ENCODE measurements at places on chromosomes 6 and 20.

DNA sequence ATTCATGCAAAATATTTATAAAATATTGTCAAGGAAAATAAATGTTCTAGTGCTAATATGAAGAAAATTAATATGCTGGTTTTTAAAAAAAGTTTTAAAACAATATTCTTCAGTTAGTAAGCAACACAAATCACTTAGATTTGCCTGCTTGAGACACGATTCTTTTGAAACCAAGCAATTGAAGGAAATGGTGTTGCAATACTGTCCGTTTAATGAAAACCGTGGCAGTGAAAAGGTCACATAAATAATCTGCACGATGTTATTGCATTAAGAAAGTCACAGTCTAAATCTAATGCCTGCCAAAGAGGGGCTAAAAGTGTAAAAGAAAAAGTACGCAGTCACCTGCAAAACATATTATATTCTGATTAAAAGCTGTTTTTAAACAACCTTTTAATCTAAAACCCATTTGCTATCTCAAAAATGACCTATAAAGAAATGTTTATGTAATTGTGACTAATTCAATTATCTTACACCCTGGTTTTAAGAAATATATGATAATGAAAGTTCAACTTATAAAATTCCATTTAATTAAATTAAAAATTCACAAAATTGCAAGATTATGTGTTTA is 143.0 kb downstream of the GMDS start:
- peak; percentile 34 for DNase-seq

DNA sequence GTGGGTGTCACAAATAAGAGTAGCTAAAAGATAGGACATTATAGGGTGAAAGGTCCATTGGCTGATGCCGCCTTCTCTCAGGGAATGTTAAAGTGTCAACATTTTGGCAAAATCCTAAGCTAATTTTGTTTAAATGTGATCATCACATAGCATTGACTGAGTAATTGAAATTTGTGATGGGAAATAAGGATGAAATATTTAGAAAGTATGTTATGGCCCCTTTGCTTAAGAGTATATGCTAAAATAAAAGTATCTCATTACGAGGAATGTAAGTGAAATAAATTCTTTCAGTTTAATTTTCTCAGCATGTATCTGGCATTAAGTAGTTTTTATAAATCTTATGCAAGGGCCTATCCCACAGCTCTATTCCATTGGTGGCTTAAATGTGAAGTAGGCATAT is 229.2 kb downstream of the PRL start:
- DNase-seq, result no peak

DNA sequence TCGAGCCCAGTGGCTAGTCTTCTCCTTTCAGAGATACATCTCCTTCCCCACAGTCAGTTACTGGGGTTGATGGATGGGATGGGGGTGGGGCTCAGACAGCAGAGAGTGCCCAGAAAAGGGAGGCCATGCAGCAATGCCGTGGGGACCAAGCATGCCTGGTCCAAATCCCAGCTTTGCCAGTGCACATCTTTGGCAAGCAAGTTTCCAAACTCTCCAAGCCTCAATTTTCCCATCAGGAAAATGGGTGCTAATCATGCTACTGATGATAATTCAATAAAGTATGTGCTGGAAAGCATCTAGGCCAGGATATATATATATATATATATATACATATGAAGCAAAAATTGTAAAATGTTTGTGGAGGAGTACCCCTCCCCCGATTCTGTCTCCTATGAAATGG is 78.9 kb downstream of the CD40 start:
- no peak for DNase-seq

- DNase-seq, result no peak
Observed at GRCh38 chr6:93317592-93317991, 101.8 kb downstream of the EPHA7 start.

GRCh38 chr20:56779452-56780143 is 150.5 kb downstream of the TFAP2C start:
- DNase-seq, result no peak

DNA sequence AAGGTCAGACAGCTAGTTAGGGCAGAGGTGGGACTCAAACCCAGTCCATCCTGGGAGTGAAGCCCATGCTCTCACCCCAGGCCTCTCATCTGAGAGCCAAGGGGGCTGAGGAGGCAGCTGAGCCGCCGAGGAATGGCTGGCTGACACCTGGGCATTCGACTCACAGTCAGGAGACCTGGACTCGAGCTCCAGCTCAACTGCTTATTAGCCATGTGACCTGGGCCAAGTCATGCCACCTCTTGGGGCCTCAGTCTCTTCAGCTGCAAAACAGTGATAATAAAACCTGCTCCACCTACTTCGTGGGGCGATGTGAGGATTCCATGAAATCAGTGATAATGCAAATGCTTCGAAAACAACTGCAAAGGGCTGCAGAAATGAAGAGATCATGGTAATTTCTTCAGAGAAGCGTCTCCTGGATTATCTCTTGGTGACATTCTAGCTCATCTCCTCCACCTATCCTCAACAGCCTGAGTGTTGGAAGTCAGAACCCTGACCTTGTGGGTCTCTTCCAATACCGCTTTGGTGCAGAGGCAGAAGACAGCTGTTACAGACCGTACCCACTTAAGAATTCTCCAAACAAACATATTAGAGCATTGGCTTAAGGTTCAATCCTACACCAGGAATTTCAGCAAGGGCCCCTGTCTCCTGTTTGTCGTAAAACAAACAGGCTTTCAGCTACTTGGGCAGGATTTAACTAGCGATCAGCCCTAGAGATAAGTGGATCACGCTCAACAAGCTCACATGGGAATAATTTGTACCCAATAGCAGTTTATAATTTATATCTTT is 60.0 kb upstream of the PIM1 start:
- DNase-seq, result no peak

GRCh38 chr6:41153451-41153850 is 696 bp downstream of the TREML1 start:
- no peak for DNase-seq

GRCh38 chr6:20812776-20813175 is 278.5 kb downstream of the CDKAL1 start:
- no peak for DNase-seq

GRCh38 chr6:52352239-52353018 is 9.5 kb upstream of the PAQR8 start:
- peak; percentile 72 for DNase-seq

GRCh38 chr6:11853678-11854407 is 75.2 kb upstream of the ADTRP start:
- DNase-seq, result peak; percentile 76

DNA sequence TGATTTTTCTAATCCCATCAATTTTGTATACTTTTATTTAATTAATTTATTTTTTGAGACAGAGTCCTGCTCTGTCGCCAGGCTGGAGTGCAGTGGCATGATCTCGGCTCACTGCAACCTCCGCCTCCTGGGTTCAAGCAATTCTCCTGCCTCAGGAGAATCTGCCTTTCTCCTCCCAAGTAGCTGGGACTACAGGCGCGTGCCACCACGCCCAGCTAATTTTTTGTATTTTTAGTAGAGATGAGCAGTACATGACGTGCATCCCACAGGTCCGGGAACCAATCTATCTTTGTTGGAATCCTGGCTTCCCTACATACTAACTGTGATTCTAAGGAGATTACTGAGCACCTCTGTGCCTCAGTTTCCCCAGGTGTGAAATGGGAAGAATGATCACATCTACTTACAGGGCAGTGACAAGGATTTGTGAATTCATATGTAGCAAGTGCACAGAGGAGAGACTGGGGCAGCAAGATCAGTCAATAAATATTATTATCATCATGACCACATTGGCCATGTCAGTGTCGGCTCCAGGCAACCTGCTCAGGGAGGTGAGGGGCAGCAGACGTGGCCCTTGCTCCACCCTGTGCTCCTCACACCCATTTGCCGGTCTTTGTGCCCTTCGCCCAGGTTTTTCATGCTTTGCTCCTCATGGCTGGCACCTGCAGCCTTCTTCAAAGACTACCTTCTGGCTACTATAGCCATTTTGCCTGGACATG is 22.1 kb downstream of the CYP24A1 start:
- no peak for DNase-seq

GRCh38 chr20:47317127-47317895 is 39.2 kb downstream of the ZMYND8 start:
- DNase-seq, result peak; percentile 87

DNA sequence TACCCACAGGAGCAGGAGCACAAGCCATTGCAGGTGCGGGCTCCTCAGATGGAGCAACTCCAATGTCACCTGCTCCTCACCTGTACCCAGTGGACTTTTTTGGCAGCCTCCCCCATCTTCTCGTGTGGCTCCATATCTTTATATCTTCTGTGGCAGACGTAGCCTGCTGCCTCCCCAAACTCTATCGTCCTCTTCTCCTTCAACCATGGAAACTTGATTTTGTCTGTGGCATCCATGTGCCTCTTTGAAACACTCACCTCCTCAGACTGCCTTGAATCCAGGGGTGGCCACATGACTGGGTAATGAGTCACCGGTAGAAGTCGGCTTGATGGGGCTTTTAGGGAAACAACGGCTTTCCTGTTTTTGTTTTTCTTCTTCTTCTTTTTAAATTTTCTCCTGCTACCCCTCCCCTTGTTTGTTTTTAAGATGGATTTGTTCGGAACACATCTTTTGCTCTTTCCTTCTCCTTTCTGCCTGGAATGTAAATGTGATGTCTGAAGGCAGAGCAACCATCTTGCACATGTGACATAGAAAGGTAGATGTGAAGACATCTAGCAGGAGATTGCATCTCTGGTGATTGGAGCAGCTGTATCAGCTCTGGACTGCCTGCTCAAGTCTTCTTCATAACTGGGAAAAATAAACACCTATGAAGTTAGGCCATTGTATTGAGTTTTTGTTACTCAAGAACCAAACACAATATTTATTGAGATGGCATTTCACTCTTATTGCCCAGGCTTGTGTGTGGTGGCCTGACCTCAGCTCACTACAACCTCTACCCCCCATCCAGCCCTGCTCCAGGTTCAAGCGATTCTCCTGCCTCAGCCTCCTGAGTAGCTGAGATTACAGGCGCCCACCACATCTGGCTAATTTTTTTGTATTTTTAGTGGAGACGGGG is 69.9 kb upstream of the DDR1 start:
- DNase-seq, result peak; percentile 75

- DNase-seq, result peak; percentile 22
Observed at GRCh38 chr20:10769700-10770099, 95.9 kb upstream of the JAG1 start.

DNA sequence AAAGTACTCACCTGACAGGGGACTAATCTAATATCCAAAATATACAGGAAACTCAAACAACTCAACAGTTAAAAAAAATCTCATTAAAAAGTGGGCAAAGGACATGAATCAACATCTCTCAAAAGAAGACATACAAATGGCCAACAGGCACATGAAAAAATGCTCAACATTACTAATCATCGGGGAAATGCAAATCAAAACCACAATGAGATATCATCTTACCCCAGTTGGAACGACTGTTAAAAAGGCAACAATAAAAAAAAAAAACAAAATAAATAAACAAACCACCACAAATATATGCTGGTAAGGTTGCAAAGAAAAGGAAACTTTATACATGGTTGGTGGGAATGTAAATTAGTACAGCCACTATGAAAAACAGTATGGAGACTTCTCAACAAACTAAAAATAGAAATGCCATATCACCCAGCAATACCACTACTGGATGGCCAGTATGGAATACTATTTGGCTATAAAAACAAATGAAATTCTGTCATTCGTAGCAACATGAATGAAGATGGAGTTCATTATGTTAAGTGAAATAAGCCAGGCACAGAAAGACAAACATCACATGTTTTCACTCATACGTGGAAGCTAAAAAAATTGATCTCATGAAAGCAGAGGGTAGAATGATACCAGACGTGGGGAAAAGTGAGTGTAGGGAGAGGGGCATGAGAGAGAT is 6.6 kb downstream of the SIRPB2 start:
- DNase-seq, result no peak

DNA sequence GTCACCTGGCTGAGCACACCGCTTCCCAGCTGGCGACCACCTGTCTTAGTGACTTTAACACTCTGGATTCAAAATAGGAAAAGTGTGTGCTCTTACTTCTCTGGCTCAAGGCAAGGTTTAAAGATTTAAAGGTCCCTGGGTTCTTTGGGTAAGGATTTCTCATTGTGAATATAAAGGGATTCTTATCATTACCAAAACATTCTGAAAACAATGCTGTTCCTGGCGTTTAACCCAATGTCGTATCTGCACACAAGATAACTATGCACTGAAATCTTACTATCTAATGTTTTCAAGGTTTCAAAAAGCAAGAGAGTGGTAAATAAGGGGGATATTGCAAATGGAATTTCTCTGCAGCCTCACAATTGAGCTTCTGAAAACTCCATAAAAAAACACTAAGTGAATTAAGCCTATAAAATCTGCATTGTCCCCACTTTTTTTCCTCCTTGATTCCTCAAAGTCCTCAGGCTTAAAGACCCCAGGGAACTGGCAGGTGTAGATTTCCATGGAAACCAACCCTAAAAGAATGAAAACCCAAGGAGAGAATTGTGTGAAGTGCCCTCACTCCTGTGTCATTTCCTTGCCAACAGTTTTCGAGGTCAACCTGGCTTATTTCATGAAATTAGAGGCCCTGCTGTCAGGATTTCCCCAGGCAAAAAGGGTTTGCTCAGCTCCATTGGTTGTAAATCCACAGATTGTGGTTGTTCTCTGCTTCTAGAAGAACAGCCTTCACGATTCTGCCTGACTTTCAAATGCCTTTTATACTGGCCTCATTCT is 44.0 kb downstream of the BMP2 start:
- DNase-seq, result no peak

- DNase-seq, result peak; percentile 34
Observed at GRCh38 chr6:142207265-142207877, 60.3 kb downstream of the VTA1 start.

DNA sequence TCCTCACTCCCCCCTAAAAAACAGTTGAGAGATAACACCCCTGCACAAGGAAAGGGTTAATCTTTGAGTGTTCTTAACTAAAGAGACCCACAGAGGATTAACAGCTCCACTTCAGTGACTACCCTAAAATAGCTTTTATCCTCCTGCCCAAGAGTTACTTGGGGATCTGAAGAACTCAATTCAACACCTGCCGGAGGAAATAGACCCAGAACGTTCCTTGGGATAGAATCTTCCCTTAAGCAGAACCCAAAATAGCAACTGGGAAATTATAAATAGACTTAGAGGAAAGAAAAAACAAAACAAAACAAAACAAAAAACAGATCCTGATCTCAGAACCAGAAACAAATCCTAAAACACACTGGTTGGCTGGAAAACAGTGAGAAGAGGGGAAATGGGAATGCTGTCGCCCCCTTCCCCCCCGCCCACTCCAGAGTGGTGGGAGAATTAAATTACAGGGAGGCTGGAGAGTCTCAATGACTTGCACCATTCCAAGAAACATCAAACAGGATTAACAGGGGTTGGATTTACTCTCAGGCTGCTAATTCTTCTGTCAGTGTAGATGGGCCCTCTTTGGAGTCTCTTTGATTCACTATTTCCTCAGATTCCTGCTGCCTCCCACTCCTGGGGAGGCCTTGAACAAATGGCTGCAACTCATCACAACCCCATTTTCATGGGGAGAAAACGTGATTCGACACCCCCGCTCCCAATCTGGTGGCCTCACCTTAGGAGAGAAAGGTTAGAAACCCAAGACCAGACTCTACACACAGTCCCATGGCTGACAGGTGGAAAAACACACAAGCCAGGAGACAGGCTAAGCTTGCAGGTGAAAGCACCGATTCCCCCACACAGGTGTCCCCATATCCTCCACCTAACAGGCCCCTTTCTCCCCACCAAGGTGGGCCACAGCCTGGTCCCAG is 1.4 kb downstream of the PLAGL2 start:
- no peak for DNase-seq

Data from common myeloid progenitor, CD34-positive (primary cell).